Activated T-helper 1 cell treated with anti-CD3 and anti-CD28 coated beads, Interleukin-12 subunit alpha, Interleukin-12 subunit beta, Interleukin-2, Interleukin-4 antibody, amounts not matched to agents 30 ng/mL and 10 ng/mL and 1 ng/mL, durations not matched to agents 14 hours and 24 hours and 36 hours (primary cell): ENCODE measurements at places on chromosomes 1 and 21.

- H3K4me3 ChIP-seq = no peak overlapping the region
- H3K4me1 ChIP-seq = no peaks in the 10 kb centered on the region
- DNase-seq = no peak
- no peak overlapping the region for H3K27ac ChIP-seq
- H3K27me3 ChIP-seq = peaks cover 3% of the 10 kb centered on the region
These were observed 86.2 kb downstream of the AKT3 start for GRCh38 chr1:243763806-243764205.

DNA sequence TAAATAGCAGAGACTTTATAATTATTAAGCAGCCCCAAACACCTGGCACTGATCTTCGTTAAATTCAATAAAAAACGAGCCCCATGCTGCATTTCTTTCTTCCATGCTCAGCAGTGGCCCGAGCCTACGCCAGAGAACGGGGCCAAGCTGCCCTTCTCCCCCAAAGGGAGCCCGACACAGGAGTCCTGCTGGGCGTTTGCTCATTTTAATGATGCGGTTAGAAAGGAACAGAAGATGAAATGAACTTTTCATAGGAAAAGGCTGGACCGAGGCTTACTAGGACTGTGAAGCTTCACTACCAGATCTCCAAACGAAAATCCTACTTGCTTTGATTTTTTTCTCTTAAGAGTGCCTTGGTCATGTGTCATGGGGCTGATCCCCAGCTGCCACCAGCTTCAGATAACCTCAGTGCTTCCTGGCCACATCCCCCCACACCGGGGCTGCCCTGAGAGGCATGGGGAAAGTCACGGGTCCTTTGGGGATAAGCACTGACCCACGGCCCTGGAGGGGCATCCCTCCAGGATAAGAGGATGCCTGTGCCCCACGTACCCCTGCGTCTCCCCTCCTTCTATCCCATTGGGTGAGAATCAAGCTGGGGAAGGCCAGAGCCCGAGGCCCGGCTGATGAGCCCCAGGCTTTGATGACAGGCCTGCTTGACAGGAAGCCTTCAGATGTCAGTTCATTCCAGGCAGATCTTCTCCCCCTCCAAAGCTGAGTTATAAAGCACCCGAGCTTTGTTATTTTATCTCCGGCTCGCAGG, 34.2 kb downstream of the PGBD5 start:
- no peak for DNase-seq
- H3K27me3 ChIP-seq = peaks cover 1% of the 10 kb centered on the region
- H3K36me3 ChIP-seq = no peaks in the 10 kb centered on the region
- H3K27ac ChIP-seq = no peak overlapping the region

DNA sequence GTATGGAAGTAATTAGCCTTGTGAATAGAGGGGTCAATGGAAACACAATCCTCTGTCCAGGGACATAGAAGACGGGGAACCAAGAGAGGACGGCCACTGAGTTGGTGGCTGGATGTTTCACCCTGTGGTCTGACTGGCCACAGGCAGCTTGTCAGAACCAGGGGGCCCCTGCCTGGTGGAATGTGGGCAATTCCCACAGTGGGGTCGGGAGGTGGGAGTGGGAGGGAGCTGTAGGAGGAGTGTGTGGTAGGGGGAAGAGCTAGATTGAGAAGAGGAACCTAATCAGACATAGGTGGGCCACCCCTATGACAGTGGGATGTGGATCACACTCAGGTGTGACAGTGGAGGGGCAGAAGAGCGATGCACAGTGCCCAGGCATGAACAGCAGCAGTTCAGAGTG, 31.3 kb downstream of the TRIM62 start:
- no peaks in the 10 kb centered on the region for H3K27me3 ChIP-seq
- H3K4me3 ChIP-seq = no peak overlapping the region
- H3K36me3 ChIP-seq = peaks cover 7% of the 10 kb centered on the region
- peak overlapping the region; percentile 46 for H3K27ac ChIP-seq

DNA sequence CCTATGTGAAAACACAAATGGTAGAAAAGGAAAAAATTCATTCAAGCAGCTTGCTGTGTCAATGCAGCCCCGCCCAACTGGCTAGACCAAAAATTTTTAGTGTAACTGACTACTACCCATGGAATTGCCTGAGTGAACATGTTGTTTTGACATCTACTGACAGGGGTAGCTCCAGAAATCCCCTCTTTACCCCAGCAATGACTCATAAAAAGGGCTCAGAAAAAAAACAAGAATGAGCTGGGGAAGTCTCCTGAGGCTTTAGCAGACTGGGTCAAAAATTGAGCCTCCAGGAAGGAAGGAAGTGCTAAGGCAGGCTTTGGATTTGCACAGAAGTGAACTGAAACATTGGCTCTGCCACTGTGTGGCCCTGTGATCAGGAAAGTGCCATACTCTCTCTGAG, 24.4 kb upstream of the FGGY start:
- H3K27me3 ChIP-seq = peaks cover 18% of the 10 kb centered on the region
- peak overlapping the region; percentile 42 for H3K27ac ChIP-seq
- no peak overlapping the region for H3K4me3 ChIP-seq
- H3K4me1 ChIP-seq = peaks cover 33% of the 10 kb centered on the region

- DNase-seq = no peak
- no peaks in the 10 kb centered on the region for H3K27me3 ChIP-seq
- peaks cover 8% of the 10 kb centered on the region for H3K36me3 ChIP-seq
- no peak overlapping the region for H3K4me3 ChIP-seq
- H3K4me1 ChIP-seq = no peaks in the 10 kb centered on the region
These were observed 7.8 kb upstream of the H3-3A start for GRCh38 chr1:226054519-226055327.

DNA sequence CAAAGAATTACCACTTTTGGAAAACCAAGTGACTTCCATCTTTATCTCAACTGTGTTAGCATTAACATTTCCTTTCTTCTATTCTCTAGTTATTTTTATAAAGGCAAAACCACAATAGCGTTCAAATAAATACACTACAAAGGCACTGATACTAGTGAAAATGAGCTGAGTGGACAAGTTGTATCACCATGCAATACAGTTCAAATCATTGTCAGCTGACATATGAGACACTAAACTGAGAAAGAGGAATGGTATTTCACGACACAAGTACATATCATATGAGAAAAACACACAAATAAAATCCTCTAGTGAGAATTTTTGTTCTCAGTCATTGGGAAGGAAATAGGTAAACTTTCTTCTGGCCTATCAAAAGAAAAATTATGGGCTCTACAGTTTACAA, 26.2 kb downstream of the ENAH start:
- DNase-seq = no peak
- H3K4me3 ChIP-seq = no peak overlapping the region

GRCh38 chr21:34814529-34814951, 145.7 kb downstream of the CLIC6 start:
- no peak overlapping the region for H3K4me3 ChIP-seq
- H3K4me1 ChIP-seq = peaks cover 50% of the 10 kb centered on the region
- no peak overlapping the region for H3K27ac ChIP-seq
- no peaks in the 10 kb centered on the region for H3K27me3 ChIP-seq

DNA sequence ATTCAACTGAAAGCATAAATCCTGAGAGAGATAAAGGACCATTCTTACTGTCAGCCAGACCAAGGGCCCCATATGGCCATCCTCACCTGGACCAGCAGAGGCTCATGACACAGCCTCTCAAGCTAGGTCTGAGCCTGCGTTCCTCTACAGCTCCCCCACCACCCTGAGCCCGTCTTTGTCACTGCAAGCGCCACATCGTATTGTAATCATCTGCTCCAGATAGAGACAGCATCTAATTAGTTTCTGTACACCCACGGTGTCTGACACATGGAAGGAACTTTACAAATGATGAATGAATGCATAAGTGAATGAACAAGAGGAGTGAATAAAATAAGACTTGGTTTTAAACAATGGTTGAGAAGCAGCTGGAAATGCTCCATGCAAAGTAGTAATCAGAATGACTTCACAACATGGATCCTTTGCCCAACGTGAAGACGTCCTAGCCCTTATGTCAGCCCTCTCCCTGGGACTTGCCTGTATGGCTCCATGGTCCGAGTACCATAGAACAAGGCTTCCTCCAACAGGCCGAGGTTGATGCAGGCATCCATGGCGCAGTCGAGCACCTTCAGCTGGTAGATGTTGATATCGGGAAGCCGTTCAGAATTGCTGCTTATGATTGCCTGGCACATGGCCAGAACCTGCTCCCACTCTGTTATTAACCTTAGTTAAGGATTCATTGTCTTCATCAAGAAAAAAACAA, 648.9 kb downstream of the SMYD3 start:
- no peak for DNase-seq
- H3K4me1 ChIP-seq = no peaks in the 10 kb centered on the region

DNA sequence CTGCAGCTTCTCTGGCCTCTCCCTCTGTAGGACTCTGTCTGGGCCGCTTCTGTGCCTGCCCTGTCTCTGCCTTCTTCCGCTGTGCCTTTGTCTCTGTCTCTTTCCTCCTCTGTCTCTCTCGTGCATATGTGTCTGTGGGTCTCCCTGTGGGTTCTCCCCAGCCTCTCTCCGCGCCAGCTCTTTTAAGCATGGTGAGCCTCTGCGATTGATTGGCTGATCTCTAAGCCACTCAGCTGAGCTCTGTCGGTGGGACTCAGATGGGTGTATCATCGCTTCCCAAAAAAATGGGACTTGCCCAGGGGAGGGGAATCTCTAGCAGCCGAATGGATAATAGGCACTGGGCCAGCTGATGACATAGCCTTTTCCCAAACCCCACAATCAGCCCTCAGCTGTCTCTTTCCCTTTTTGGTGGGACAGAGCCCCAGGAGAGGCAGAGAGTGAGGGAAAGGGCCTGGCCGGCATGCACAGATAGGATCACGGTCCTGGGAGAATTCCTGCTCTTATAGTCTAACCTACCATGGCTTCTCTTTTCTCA, at the start of gene ADAMTS4:
Gene ADAMTS4, minus strand, starts transcription at position 158 of the 535 bp plus-strand sequence. CDS start 427 bp downstream, outside the sequence.
- H3K4me3 ChIP-seq = no peak within 1 kb of the TSS
- H3K27ac ChIP-seq = peak within 1 kb of the TSS; percentile 97
- H3K27me3 ChIP-seq = no peaks in the 10 kb centered on the region
- DNase-seq = no peak

DNA sequence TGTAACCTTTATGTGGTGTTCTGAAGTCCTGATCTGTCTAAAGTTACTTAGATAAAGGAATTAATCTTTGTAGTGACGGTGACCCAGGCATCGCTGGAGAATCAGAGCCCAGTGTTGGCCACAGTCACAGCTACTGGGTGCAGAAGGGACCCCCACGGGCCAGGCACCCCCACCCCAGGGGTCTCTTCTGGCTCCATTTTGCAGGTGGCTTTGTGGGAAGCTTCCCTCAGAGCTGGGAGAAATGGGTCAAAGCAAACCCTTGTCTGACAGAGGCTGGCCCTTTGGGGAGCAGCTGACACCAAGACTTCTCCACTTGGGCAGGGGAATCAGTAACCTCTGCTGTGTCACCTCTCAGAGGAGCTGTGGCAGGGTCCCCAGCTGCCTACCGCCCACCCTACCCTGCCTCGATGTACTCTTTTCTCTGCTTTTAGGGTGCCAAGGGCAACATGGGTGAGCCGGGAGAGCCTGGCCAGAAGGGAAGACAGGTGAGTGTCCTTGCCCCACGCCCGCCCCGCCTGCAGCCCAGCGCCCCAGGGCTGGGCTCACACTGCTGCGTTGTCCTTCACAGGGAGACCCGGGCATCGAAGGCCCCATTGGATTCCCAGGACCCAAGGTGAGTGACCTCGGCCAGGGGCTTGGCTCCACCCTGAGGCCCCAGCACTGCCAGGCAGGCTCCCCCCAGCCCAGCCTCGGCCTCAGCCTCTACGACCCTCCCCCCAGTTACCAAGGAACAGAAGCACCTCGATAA, 17.7 kb downstream of the COL6A2 start:
- H3K27me3 ChIP-seq = no peaks in the 10 kb centered on the region
- no peaks in the 10 kb centered on the region for H3K36me3 ChIP-seq
- DNase-seq = no peak

GRCh38 chr1:41400225-41400624, 39.0 kb downstream of the FOXO6 start:
- peaks cover 2% of the 10 kb centered on the region for H3K36me3 ChIP-seq
- no peak for DNase-seq
- peaks cover 22% of the 10 kb centered on the region for H3K27me3 ChIP-seq
- no peaks in the 10 kb centered on the region for H3K4me1 ChIP-seq
- H3K27ac ChIP-seq = no peak overlapping the region

DNA sequence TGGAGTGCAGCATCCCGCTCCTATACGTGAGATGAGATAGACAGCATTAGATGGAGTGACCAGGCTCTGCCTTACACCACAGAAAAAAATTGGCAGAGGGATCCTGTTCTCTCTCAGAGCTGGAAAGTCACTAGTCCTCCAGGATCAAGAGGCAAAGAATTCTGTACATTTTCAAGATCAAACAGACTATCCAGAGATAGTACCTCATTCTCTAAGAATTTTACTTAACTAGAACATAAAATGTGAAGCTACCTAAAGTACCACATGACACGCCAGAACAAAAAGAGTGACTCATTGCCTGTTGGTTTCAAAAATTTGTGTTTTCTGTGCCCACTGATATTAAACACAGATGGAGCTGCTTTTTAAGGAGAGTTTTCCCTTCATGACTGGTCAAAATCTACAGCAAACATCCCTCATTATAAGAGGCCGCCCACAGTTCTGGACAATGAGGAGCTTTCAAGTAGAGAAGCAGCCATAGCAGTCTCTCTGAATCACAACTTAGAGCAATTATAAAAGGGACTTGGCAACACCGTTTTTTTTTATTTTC, 32.3 kb downstream of the CD160 start:
- no peak overlapping the region for H3K27ac ChIP-seq
- H3K27me3 ChIP-seq = no peaks in the 10 kb centered on the region
- H3K36me3 ChIP-seq = peaks cover 45% of the 10 kb centered on the region
- DNase-seq = no peak
- H3K4me3 ChIP-seq = no peak overlapping the region

DNA sequence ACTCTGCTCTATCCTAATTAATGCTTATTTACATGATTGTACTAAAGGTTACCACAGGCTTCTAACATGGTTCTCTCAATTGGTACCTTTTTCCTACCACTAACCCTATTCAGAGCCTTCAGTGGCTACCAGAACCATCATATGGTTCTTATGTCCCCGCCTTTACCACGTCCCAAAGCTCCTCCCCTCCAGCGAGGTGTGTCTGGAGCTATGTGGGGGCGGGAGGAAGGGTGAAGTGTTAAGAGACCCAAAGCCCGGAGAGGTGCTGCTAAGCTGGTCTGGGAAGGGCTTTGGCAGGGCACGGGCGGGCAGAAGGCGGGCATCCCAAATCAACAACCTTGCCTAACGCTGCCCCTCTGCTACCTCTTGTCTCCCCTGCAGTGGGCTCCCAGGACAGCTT, 10.0 kb downstream of the SPATA46 start:
- no peaks in the 10 kb centered on the region for H3K27me3 ChIP-seq
- H3K4me1 ChIP-seq = no peaks in the 10 kb centered on the region
- no peaks in the 10 kb centered on the region for H3K36me3 ChIP-seq
- no peak for DNase-seq

GRCh38 chr1:51417496-51418383, 87.4 kb upstream of the TTC39A start:
- H3K4me1 ChIP-seq = no peaks in the 10 kb centered on the region
- H3K27ac ChIP-seq = no peak overlapping the region
- no peaks in the 10 kb centered on the region for H3K27me3 ChIP-seq
- no peak overlapping the region for H3K4me3 ChIP-seq

GRCh38 chr1:53507116-53507820, 48.1 kb downstream of the DMRTB1 start:
- no peak for DNase-seq
- no peaks in the 10 kb centered on the region for H3K4me1 ChIP-seq
- H3K27ac ChIP-seq = no peak overlapping the region
- no peaks in the 10 kb centered on the region for H3K36me3 ChIP-seq
